Central memory CD4-positive, alpha-beta T cell (primary cell): ENCODE measurements at places on chromosomes 12 and 14.

DNA sequence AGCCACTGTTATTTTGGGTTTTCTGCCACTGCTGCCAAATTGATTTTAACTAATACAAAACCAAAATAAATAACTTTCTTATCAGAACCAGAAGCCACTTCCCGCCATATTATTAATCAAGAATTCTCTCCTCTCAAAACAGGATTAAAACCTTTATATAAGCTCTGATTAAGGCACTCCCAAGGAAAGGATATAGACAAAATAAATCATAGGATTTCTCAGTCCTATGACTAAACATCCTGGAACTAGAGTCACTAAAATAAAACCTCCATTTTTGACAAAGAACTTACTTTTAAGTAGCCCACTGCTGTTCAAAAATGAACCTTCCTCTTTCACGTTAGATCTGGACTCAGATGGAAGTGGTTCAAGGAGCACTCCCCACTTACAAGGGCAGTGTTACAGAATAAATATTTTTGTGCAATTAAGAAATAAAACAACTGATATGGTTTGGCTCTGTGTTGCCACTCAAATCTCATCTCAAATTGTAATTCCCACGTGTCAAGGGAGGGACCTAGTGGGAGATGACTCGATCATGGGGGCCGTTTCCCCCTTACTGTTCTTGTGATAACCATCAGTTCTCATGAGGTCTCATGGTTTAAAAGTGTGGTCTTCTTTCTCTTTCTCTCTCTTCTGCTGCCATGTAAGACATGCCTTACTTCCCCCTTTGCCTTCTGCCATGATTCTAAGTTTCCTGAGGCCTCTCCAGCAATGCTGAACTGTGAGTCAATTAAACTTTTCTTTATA lies 26.4 kb downstream of the GXYLT1 start:
- DNase-seq, result no peak

DNA sequence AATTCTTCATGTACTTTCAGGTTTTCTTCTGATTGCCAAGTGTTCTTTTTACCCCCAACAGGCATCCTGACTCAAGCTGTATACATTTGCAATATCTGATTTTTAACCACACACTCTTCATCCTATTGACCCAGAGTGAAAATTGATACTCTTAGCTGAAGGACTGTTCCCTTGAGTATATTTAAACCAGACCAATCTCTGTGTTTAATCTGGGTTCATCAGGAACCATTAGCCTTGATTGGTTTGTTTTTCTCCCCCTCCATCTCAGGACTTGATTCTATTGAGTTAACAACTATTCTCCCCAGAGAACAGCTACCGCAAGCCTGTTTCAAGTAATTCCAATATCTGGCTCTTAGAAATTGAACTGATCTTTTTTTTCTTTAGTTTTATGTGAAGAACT lies 222.3 kb upstream of the NOVA1 start:
- DNase-seq, result no peak

DNA sequence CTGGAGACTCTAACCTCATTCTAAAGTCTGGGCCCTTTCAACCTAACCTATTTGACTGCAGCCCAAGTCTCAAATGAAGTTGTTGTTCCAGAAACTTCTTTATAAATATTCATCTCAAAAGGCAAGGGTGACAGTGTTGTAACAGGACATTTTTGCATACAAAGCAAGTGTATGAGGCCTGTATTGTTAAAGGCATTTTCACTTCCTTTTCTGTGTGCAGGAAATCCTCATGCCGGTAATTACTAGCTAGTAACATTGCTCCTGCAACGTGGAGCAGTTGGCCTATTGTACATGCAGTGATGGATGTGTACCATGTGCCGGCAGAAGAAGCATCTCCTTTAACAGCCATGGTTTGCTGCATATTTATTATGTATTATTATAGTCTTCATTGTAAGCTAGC lies 156.5 kb upstream of the RMST start:
- DNase-seq, result no peak

- no peak for DNase-seq
Measured at GRCh38 chr12:22733756-22734155, 108.8 kb downstream of the ETNK1 start.

- no peak for DNase-seq
Measured at GRCh38 chr14:41766772-41767171, 160.1 kb downstream of the LRFN5 start.

GRCh38 chr14:101992708-101993107 lies 28.3 kb downstream of the DYNC1H1 start:
- DNase-seq, result no peak

GRCh38 chr14:33880330-33880729 lies 70.5 kb downstream of the EGLN3 start:
- DNase-seq, result no peak

- DNase-seq, result peak; percentile 36
Measured at GRCh38 chr12:117025481-117026151, 73.6 kb downstream of the TESC start.

DNA sequence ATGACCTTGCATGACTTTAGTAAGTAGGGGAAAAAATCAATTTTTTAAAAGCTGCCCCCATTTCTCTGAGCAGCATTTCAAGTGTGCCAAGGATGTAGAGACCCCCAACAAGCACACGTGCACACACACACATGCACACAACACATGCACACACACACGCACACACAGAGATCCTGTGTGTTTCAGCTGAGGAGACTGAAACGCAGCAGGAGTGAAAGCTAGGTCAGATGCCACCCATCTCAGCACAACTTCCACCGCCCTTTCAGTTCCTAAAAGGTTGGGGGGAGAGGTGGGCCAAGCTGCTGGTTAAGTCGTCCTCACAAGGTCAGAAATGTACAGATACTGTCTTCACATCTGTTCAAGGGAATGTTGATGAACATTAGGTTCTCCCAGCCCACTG lies 13.9 kb downstream of the MYL2 start:
- DNase-seq, result no peak

- no peak for DNase-seq
Measured at GRCh38 chr12:108106599-108106998, 22.5 kb upstream of the WSCD2 start.

DNA sequence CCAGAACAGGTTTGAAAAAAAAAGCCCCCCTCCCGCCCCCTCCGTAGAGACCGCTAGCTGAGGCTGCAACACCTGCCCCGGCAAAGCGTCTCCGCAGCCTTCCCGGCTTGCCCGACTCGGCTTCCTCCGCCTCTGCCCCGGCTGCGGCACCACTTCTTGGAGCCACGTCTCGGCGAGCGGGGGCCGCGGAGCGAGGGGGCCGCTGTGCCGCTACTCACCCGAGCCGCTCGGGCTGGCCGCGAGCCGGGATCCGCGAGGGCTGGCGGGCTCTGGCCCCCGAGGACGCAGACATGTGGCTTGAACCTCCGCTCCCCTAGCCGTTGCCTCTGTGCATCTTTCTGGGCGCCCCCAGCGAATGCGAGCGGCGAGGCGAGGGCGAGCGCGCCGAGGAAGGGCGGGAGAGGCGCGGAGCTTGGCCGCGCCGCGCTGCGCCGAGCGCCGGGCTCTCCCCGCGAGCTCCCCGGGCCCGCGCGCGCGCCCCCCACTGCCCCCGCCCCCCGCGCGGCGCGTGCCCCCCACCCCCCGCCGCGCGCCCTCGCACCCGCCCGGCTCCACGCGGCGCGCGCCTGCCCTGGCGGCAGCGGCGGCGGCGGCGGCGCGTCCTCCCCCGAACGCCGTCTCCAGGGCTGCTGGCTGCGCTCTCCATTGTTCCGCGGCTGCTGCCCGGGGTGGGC lies 249.5 kb downstream of the APAF1 start:
- no peak for DNase-seq

GRCh38 chr14:36319899-36320199 lies 588 bp downstream of the MBIP start:
- no peak for DNase-seq

GRCh38 chr14:51593397-51593796 lies 58.3 kb upstream of the FRMD6 start:
- DNase-seq, result no peak

DNA sequence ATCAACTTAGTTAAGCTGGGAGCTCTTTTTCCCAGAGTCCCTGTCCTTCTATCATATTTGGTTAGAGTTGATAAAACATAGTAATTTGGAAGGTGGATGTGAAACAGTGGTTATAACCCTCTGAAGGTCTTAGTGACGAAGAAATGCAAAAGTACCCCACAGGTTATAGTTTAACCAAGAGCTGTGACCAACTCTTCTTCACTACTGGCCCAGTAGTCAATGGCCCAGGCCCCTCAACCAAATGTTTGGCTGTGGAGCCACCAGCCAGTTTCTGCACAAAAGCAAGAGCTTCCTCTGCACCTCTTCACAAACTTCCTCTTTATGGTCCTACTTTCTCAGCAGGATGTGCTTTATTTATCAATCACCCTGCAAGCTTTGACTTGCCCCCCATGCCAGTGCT lies 132.6 kb downstream of the BMP4 start:
- no peak for DNase-seq

DNA sequence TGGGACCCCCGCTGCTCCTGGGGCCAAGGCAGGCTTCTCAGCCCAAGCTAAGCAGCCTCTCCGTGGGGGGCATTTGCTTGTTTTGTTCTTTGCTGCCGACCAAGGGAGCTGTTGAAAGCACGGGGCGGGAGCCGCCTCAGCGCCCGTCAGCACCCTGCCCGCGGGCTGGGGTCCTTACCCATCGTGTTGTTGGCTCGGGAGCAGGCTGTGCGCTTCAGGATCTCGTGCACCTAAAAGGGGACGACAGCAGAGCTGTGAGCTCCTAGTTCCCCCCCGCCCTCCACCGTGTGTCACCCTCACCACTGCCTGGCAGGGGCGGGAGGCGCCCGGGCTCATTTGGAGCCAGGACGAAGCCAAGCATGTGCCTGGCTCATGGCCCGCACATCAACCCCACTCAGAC lies 117.5 kb downstream of the ANO2 start:
- DNase-seq, result no peak

DNA sequence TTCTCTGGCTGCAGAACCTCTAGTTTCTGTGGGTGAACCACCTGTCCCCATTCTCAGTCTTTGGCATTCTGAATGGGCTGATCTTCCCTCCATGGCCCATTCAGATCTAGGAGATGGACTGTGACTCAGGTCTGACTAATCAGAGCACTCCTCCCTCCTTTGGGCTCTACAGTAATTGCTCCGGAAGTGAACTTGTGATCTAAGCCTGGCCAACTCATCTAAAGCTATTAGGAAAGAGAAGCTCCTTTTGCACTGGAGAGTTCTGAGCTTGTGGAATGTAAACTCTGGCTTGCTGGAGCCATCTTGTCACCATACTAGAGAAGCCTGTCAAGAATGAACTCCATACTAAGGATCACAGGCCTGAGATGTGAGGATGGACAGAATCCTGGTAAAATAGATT lies 168.2 kb downstream of the SUDS3 start:
- no peak for DNase-seq

GRCh38 chr12:42473130-42473529 lies 116.4 kb downstream of the PRICKLE1 start:
- no peak for DNase-seq

DNA sequence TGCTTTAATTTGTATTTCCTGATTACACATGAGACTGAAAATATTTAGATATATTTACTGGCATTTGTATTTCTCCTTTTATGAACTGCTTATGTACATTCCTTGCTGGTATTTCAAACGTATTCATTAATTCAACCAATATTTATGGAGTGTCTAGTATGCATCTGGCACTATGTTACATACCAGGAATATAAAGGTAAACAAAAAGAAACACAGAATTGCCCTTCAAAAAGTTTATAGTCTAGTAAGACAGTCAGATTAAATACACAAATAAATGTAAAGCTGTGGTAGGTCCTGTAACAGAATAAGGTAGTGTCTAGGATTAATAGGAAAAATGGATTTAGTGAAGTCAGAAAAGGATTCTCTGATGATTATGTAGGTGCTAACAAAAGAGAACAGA lies 87.5 kb downstream of the PPP1R12A start:
- DNase-seq, result no peak

- no peak for DNase-seq
Measured at GRCh38 chr12:106415134-106415533, 57.6 kb downstream of the POLR3B start.

GRCh38 chr12:51346581-51346980 lies at the start of gene CELA1:
TSS of gene CELA1 (minus strand) at chr12:51346679. CDS start at chr12:51346638, 41 bp downstream.
- no peak for DNase-seq

DNA sequence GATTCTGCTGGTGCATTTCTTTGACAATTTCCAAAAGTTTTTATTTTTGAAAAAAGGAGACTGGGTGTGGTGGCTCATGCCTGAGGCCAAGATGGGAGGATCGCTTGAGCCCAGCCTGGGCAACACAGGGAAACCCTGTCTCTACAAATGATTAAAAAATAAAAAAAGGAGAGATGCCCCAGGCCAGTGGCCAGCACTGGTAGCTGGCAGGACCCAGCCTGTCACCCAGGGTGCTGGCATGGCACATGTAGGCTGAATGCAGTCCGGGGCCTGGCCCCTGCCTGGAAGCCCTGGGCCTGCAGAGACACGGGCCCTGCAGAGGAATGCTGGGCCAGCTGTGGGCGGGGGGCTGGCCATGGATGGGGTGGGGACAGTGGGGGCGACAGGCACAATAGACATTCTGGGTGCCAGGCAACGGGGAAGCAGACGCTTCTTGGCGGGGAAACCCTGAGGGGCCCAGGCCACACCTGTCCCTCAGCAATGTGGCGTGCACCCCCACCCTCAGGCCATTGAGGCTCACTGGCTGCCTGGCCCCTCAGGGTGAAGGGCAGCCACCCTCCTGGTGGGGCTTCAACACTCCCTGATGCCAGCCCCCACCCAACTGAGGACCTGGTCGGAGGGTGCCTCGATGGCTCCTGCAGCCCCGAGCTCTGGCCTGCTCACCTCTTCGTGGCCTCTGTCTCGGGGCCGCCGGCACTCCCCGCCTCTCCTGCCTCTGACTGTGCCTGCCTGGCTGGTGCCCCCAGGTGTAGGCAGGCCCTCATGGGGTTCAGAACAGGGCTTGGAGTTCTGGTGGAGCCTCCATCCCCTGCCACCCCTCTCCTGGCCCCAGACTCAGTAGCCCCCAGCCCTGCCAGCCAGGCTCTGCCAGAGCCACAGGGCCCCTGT lies 12.1 kb downstream of the TRMT61A start:
- DNase-seq, result no peak

DNA sequence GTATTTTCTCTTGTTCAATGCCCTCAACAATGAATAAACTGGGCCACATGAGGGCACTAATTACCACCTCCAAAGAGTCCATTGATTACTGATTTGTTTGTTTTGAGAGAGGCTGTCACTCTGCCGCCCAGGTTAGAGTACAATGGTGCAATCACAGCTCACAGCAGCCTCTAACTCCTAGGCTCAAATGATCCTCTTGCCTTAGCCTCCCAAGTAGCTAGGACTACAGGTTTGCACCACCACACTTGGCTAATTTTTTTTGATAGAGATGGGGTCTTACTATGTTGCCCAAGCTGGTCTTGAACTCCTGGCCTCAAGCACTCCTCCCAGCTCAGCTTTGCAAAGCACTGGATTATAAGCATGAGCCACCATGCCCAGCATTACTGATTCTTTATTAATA lies 28.3 kb upstream of the SYCP3 start:
- DNase-seq, result no peak

- no peak for DNase-seq
Measured at GRCh38 chr14:88541324-88541723, 13.5 kb downstream of the PTPN21 start.

DNA sequence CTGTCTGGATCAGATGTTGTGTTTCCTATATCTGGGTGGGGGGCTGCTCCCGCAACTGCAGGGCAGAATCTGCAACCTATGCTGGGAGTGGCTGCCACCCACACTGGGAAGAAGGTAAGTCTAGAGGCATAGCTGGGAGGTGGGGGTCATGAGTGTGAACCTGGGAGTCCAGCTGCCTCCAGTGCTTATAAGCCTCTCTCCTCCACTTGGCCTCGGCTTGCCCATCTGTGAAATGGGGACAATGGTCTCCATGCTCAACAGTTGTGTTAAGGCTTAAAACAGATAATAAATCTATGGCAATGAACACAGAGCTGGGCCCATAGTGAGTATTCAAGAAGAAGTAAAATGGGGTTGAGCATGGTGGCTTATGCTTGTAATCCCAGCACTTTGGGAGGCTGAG lies 90.0 kb downstream of the RBM19 start:
- no peak for DNase-seq
